ENCODE measurements at places on chromosomes 2 and 18.

GRCh38 chr2:138294451-138294850, 207.1 kb upstream of the SPOPL start:
- H3K4me3 ChIP-seq: no peak overlapping the region
- H3K36me3 ChIP-seq: no peaks in the 10 kb centered on the region

DNA sequence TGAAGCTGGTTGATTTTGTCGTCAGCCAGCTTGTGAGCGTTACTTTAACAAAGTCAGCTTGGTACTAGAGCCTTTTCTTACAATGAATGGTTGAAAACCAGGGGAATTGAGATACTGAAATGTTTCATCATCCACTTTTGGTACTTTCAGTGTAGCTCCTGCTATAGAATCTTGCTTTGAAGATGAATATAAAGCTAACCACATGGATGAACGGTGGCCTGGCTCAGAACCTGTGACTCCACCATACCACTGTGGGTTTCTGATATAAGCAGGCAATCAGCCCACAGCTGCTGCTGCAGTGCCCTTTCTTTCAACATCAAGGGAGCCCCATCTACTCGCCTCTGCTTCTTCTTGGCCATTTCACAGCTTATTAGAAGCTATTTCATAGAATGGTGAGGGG, 53.2 kb upstream of the GPR45 start:
- H3K4me1 ChIP-seq: no peaks in the 10 kb centered on the region
- H3K36me3 ChIP-seq: no peaks in the 10 kb centered on the region
- DNase-seq: no peak
- peaks cover 54% of the 10 kb centered on the region for H3K27me3 ChIP-seq

DNA sequence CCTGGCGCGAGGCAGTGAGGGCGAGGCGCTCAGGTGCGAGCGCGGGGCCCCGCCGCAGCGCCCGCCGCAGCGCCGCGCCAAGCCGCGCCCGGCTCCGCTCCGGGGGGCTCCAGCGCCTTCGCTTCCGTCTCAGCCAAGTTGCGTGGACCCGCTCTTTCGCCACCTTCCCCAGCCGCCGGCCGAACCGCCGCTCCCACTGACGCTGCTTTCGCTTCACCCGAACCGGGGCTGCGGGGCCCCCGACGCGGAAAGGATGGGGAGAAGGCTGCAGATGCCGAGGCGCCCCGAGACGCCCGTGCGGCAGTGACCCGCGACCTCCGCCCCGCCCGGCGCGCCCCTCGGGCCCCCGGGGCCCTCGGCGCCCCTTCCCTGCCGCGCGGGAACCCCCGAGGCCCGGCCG, 328 bp upstream of the INHBB start:
- H3K27me3 ChIP-seq: peaks cover 98% of the 10 kb centered on the region
- no peak for DNase-seq
- peak overlapping the region; percentile 55 for H3K27ac ChIP-seq
- H3K4me3 ChIP-seq: peak overlapping the region; percentile 68
- H3K4me1 ChIP-seq: peaks cover 42% of the 10 kb centered on the region
- no peaks in the 10 kb centered on the region for H3K36me3 ChIP-seq

GRCh38 chr2:209334188-209335017, 89.4 kb upstream of the MAP2 start:
- no peak overlapping the region for H3K4me3 ChIP-seq
- peaks cover 6% of the 10 kb centered on the region for H3K27me3 ChIP-seq
- H3K36me3 ChIP-seq: no peaks in the 10 kb centered on the region
- H3K27ac ChIP-seq: no peak overlapping the region
- peak; percentile 24 for DNase-seq

GRCh38 chr2:15173501-15173900, 387.6 kb downstream of the NBAS start:
- no peaks in the 10 kb centered on the region for H3K27me3 ChIP-seq
- peaks cover 29% of the 10 kb centered on the region for H3K36me3 ChIP-seq
- H3K27ac ChIP-seq: no peak overlapping the region
- H3K4me1 ChIP-seq: peaks cover 7% of the 10 kb centered on the region

GRCh38 chr2:10132596-10132995, 10.1 kb downstream of the RRM2 start:
- H3K4me3 ChIP-seq: no peak overlapping the region
- H3K27me3 ChIP-seq: no peaks in the 10 kb centered on the region
- H3K27ac ChIP-seq: no peak overlapping the region
- no peak for DNase-seq
- no peaks in the 10 kb centered on the region for H3K4me1 ChIP-seq

- H3K27ac ChIP-seq: no peak overlapping the region
- no peaks in the 10 kb centered on the region for H3K4me1 ChIP-seq
- no peak for DNase-seq
- H3K27me3 ChIP-seq: peaks cover 3% of the 10 kb centered on the region
- H3K36me3 ChIP-seq: no peaks in the 10 kb centered on the region
- H3K4me3 ChIP-seq: no peak overlapping the region
Observed at GRCh38 chr18:79559436-79559835, 120.2 kb upstream of the CTDP1 start.

DNA sequence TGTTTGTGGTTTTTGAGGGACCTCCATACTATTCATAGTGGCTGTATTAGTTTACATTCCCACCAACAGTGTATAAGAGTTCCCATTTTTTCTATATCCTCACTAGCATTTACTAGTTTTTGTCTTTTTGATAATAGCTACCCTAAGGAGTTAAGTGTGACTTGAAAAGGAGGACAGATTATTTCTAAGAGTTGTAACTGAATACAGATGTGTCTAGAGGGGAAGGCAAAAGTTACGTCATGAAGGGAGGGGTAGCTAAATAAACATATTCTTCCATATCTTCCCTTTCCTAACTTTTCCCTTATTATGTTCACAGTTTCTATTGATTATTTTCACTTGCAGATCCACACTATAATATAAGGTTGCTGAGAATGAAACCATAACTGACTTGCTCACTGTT, 1315.7 kb upstream of the ZEB2 start:
- no peaks in the 10 kb centered on the region for H3K36me3 ChIP-seq
- H3K4me1 ChIP-seq: no peaks in the 10 kb centered on the region
- no peak for DNase-seq
- H3K4me3 ChIP-seq: no peak overlapping the region
- H3K27me3 ChIP-seq: no peaks in the 10 kb centered on the region

Measured in left ventricle myocardium inferior (tissue), 1 donor.